ENCODE measurements at places on chromosomes 16 and 17.

DNA sequence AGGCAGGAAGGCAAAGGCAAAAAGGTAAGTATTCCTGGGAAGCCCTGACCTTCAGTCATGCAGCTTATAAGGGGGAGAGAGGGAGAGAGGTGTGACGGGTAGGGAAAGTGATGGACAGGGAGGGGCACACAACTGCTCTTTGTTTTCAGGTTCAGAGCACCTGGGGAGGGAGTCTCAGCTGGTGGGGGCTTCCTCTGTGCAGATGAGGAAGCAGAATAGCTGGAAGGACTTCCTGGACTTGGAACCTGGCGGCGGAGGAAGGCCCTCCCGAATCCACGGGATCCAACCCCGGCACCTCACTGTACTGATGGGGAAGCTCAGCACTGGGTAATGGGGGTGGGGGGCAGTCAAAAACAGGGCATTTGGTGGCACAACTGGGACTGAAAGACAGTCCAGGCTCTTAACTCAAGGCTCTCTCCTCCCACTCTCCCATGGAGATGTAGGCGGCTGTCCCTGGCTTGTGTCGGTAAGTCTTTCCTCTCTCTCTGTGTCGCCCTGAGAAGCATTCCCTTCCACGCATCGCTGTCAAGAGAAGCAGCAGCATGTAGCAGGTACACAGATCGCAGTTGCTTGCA is 11.9 kb upstream of the PITPNM3 start:
- DNase-seq: no peak

DNA sequence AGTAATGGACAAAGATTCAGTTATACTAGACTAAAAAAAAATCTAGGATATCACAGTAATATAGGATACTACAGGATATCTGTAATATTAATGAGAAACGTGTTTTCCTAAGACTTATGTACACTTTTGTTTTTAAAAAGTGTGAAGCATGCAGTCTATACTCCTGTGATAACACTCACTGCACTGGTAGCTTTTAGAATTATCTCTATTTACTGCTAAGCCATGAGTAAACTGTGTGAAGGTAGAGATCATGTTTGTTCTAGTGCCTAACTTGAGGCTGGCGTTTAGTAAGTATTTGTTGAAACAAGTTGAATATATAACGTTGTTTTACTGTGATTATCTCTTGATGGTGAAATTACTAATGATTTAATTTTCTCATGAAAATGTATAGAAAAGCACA is 23.9 kb downstream of the RPA1 start:
- DNase-seq: no peak

DNA sequence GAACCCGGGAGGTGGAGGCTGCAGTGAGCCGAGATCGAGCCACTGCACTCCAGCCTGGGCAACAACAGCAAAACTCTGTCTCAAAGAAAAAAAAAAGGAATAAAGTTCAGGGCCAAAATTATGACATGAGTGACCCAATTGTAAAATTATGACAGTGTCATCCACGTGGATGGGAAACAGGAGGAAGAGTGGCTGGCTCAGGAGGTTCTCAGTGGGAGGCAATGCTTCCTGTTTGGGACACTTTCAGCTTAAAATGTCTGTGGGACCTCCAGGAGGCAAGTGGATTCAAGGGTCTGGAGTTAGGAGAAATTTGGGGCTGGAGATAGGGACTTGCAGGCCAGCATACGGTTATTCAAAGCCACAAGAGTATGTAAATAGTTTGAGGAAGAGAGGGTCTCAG is 8.0 kb upstream of the STX4 start:
- DNase-seq: no peak

DNA sequence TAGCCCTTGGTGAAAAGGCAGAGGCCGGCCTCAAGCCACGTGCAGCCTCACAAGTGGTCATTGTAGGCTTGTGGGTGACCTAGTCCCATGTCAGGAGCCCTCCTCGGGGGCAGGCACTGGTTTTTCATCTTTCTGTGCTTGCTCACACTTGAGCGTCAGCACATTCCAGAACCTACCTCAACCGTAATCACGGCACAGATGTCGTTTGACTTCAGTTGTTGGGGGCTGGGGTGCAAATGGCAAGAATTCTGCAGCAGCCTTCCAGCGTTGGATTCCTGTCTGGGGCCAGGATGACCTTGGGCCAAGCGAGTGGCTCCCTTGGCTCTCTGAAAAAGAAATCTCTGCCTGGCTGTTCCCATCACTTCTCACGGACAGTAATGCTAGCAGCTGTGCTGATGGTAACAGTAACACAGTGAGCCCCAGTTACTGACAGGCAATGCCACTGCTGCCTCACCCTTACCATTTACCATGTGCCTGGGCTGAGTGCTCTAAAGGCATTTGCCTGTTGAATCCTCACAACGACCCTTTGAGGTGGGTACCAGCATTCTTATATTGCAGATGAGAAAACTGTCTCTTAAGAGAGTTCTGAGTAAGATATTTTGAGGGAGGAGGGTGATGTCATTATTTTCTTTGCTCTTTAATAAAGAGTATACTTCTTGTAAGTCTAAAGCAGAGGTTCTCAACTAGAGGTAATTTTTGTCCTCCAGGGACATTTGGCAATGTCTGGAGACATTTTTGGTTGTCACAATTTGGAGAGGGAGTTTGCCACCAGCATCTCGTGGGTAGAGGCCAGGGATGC is 46.5 kb downstream of the KSR1 start:
- DNase-seq: peak; percentile 77

DNA sequence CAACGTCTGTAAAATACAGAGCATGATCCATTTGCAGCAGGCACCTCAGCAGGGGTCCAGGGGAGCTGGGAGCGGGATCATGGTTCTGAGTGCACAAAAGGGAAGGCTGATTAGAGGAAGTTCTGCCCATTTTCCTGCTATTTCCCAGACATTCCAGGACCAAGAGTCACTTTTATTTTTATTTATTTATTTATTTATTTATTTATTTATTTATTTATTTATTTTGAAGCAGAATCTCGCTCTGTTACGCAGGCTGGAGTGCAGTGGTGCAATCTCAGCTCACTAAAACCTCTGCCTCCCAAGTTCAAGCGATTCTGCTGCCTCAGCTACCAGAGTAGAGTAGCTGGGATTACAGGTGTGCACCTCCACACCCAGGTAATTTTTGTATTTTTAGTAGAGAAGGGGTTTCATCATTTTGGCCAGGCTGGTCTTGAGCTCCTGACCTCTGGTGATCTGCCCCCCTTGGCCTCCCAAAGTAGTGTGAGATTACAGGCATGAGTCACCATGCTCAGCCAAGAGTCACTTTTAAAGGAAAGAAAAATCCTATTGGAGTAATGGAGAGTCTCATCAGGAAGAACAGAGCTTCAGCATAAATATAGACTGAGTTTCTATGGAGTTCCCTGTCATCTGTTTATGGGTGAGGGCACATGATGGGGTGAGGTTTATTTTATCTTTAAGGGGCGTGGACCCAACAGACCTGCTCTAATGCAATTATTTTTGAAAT is 355.2 kb downstream of the HAPSTR1 start:
- DNase-seq: no peak

GRCh38 chr17:69724238-69724637 is 309.7 kb downstream of the MAP2K6 start:
- no peak for DNase-seq

- peak; percentile 65 for DNase-seq
Measured at GRCh38 chr17:47946929-47947397, 5.6 kb downstream of the PNPO start.

- no peak for DNase-seq
Measured at GRCh38 chr16:28923652-28924398, 1.2 kb downstream of the RABEP2 start.

DNA sequence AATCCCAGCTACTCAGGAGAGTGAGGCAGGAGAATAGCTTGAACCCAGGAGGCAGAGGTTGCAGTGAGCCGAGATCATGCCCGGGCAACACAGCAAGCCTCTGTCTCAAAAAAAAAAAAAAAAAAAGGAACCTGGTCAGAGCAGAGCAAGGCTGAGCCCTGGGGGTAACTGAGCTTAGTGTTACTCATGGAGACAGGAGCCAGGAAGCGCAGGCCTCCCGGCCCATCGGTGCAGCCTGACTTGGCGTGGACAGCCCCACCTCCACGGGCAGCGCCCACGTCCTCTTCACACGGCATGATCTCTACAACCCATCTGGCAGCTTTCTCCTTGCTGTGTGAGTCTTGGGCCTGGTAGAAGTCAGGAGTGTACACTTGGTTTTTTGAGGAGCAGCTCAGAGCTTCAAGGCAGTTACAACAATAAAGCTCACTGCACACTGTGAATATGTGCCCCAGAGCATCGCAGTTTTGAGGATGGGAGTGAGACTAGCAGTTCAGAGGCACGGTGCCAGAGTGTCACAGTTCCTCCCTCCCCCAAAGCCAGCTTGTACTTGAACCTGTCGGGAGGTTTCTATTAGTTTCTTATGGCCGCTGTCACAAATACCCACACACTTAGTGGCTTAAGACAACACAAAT is 129.9 kb downstream of the RAP1GAP2 start:
- DNase-seq: no peak

GRCh38 chr17:31842195-31843069 is 16.6 kb downstream of the COPRS start:
- peak; percentile 72 for DNase-seq

GRCh38 chr16:10036956-10037355 is 145.3 kb downstream of the GRIN2A start:
- DNase-seq: no peak

Measured in fibroblast of skin of right quadriceps (primary cell).